ENCODE measurements at places on chromosomes 5 and 9.

DNA sequence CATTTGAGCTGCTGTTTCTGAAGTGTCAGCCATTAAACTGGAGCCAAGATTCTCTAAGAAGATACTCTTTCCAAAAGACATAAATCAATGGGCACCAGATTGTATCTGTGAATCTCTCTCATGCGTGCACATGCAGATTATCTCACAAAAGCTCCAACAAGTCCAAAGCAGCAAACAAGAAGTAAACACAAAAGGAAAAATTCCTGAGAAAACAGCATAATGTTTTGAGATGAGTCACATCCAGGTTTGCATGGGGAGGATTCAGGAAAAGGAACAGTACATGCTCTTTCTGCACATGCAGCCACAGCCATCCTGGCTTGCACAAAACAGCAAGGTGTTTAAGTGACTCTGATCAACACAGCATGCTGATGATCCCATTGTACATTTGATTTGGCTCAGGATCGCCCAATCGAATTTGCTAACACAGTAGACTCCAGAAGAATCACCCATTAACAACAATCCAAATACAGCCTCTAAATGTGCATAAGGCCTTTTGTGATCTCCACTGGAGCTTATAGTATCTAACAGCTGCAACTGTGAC, 143.1 kb downstream of the ELAVL2 start:
- DNase-seq = no peak

DNA sequence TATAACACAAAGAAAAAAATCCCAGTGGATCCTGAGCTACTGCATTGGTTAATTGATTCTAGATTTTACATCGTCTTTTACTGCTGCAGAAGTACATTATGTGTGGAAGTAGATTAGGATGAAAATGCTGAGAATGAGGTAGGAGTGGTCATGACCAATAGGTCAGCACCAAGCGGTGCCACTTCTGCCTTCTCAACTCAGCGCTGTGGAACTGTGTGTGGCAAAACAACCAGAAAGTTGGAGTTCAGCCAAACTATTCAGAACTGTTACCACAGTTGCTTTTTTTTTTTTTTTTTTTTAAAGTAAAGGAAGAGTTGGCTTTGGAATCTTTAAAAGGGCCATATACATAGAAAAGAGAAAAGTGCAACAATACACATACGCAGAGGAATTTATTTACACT, 24.2 kb downstream of the POU5F2 start:
- no peak for DNase-seq

DNA sequence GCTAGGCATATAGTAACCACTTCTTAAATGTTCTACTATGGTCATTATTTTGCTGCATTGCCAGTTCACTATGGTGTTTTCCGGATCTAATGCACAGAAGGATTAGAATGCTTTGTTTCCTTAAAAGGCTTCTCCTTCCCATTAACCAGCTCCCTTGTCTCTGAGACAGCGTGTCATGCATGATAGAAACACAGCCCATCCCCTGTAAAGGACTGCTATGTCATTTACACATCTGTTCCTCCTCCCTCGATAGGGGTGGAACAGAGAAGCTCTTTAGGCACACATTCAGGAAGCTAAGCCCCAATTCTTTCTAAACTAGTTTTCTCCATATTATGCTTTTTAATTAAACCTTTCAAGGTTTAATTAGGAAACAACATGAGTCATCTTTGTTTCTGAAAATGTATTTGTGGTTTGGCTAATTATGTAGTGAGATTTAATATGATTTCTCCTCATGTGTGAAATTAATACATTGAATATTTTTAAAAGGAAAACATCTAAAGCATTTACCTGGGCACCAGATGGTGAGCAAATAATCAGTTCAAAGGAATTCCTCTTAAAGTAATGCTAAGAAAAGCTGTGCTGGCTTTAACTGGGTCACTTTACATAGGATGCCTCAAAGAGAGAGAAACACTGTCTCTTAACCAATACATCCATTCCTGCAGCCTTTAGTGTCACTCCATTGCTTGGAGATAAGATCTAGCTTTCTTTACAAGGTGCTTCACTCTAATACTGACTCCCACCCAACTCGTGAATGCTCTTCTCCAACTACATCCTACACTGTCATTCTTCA, 133.3 kb upstream of the PPP1R2B start:
- DNase-seq = no peak

- no peak for DNase-seq
These were observed 597 bp downstream of the SPATA31E1 start for GRCh38 chr9:87883274-87883673.

GRCh38 chr5:3449481-3449880, 146.2 kb upstream of the IRX1 start:
- DNase-seq = no peak

Data from activated naive CD8-positive, alpha-beta T cell treated with anti-CD3 and anti-CD28 coated beads, Interleukin-2, amount 10 ng/mL, durations not matched to agents 7 days and 5 days (primary cell).